ENCODE measurements at places on chromosomes 3 and 15.
A peak's percentile ranks its signal among the peaks of the same experiment; 100 is the strongest.

GRCh38 chr3:15766406-15766805 is 31.4 kb downstream of the ANKRD28 start:
- DNase-seq: no peak

DNA sequence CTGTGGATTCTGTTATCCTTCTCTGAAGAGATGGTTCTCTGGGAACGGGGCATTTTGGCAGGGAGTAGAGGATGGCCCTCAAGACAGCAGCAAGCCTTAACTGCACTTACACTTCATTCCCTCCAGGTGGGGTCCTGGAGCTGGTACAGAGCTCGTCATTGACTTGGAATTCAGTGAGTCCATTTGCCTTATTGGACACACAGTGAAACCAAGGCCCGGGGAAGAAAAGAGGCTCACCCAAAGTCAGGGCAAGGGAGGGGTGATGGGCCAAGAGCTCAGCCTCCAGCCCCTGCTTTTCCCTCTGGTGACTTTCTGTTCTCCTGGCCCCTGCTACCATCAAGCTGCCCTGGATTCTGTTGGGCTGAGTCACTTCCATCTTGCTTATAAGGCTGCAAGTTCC is 125.6 kb downstream of the ETFA start:
- peak; percentile 37 for DNase-seq

DNA sequence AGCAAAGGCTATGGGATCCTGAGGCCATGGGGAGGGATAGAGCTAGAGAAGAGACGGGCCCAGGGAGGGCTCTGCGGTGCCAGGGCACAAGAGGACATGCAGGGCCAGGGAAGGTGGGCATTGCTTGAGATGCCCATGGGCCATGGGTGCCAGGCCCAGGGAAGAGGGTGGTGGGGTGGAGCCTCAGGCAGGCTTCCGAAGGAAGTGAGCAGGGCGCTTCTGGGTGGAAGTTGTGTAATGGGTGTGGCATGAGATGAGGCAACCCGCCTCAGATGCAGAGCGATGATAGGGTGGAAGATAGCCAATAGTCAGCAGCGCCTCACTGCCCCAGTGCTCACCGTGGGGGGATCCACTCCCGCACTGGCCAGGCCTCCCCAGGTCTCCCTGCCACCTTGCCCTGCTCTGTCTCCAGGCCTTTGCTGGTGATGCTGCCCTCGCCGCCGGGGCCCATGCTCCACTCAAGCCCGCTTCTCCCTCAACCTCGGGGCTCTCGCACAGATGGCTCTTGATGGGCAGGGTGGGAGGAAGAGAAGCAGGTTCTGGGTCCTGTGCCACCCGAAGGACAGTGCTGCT is 51.4 kb downstream of the DNAJB8 start:
- DNase-seq: no peak

GRCh38 chr3:16400106-16400931 is 113.2 kb downstream of the RFTN1 start:
- DNase-seq: no peak

DNA sequence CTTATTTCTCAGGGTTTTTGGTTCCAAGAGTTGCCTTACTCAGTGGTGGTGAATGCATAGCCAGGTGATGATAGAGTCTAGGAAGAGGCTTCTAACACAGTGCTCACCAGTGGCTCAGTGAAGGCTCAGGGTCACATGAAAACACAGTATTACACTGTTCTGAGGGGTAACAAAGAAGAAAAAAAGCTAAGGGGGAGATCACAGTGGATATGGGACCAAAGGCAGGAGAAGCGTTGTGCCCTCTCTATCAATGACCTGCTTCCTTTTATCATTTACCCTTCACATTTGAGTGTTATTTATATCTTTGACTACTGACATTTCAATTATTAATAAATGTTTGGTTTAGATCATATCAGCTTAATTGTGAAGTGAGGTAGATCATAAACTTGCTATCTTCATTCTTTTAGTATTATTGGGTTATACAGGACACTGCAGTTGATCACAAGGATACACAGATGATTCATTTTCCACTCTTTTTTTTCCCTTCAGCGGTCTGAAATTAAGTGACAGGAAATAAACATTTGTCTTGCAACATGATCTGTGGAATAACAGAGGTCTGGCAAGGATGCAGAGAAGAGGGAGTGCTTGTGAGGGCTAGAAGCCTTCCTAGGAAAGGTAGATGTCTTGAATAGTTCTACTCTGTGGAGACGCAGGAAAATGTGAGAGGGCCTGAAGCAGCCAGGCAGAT is 171.7 kb downstream of the C3orf38 start:
- DNase-seq: no peak

GRCh38 chr3:46252980-46253379 is 10.7 kb downstream of the CCR3 start:
- no peak for DNase-seq

DNA sequence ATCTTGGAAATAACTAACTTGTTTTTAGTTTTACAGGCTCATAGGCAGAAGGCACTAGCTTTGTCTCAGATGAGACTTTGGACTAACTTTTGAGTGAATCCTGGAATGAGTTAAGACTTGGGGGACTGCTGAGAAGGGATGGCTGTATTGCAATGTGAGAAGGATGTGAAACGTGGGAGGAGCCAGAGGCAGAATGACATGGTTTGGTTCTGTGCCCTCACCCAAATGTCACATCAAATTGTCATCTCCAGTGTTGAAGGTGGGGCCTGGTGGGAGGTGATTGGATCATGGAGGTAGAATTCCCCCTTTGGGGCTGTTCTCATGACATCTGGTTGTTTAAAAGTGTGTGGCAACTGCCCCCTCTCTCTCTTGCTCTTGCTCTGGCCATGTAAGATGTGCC is 28.8 kb upstream of the CCDC50 start:
- no peak for DNase-seq

DNA sequence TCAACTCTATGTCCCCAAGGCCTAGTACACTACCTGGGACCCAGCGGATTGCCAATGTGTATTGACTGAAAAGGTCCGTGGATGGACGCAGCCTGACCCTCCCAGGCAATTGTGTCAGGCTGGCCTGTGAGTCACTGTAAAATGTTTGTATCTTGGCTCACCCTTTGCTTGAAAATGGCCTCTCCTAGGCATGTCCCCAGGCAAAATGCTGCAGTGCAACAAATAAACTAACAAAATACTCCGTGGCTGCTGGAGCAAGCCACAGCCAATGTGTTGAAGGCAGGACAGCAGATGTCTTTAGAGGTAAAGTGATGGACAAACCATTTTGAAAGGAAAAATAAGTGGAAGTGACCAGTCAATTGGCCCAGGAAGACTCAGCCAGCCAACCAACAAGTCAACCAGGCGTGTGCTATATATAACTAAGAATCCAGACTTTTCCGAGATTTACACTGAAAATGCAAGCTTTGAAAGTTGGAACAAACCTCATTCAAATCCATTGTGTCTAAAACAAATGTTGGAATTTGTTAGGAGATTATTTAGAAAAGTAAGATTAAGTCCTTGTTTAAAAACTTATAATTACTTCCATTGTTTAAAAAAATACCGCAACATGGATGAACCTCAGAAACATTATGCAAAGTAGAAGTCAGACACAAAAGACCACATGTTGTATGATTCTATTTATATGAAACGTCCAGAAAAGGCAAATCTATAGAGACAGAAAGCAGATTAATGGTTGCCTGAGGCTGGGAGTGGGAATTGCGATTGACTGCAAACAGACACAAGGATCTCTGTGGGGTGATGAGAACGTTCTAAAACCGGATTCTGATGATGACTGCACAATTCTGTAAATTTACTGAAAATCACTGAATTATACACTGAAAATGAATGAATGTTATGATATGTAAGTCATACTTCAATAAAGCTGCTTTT is 191.2 kb downstream of the TLE3 start:
- DNase-seq: no peak

GRCh38 chr15:47820057-47820746 is 102.9 kb downstream of the SEMA6D start:
- no peak for DNase-seq

- DNase-seq: no peak
These were observed 170.2 kb upstream of the TPRG1 start for GRCh38 chr3:189001559-189001958.

DNA sequence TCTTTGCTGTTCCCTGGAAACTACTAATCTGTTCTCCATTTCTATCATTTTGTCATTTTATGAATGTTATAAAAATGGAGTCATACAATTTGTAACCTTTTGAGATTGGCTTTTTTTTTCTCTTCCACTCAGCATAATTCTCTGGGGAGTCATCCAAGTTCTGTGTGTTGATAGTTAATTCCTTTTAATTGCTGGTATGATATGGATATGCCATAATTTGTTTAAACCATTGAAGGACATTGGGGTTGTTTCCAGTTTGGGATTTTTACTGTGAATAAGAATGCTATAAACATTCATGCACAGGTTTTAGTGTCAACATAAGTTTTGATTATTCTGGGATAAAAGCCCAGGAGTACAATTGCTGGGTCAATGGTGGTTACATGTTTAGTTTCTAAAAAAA is 279.4 kb downstream of the WNT5A start:
- DNase-seq: no peak

GRCh38 chr3:189237526-189237925 is 65.8 kb downstream of the TPRG1 start:
- DNase-seq: no peak
